Stimulated activated CD8-positive, alpha-beta memory T cell treated with anti-CD3 and anti-CD28 coated beads, Interleukin-15, amount 100 ng/mL, for 1 hour (primary cell): ENCODE measurements at places on chromosomes 3 and 15.

DNA sequence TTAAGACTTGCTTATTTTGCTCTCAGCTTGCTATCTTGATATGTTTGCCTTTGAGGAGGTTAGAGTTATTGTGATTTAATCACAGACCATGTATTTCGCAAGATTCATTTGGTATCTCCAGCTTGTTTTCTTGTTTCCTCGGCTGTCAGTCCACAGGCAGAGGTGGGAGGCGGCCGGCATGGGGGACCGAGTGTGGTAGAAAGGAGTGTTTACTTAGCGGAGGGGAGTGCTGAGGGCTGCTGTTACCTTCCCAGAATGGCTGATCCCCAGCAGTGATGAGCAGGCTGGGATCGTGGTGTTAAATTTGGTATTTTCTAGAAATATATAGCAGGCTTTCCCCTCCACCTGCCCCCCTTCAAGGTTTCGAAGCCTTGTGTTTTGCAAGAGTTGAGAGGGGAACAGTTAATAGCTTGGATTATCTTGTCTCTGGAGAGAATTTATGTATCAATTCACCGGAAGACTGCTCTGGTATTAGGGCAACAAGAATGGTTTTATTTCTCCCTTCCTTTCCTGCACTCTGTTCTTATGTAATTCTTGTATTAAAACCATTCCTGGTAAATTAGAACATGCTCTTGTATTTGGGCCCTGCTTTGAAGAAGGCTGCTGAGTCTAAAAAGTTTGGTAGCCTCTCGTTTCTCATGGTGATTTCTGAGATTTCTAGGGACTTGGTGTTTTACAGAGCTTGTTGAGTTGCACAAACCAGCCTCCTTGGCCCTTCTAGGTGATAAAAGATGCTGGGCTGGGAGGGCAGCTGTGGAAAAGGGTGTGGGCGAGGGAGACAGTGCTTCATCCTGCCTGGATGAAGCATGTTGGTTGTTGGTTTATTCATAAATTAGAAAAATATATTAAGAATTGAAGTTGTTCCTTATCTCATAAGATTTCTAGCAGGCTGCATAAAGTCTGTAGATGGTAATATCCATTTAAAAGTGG lies 151.4 kb downstream of the IGF1R start:
- no peak for DNase-seq

- no peak for DNase-seq
These were observed 3.6 kb downstream of the GNAI2 start for GRCh38 chr3:50239649-50240048.

- no peak for DNase-seq
These were observed 6.5 kb downstream of the RUBCN start for GRCh38 chr3:197730200-197730599.

- no peak for DNase-seq
These were observed at the start of gene FBN1 for GRCh38 chr15:48645558-48646330. Gene FBN1, minus strand, starts transcription at chr15:48645709. Its CDS starts 940 bp downstream, at chr15:48644769.

DNA sequence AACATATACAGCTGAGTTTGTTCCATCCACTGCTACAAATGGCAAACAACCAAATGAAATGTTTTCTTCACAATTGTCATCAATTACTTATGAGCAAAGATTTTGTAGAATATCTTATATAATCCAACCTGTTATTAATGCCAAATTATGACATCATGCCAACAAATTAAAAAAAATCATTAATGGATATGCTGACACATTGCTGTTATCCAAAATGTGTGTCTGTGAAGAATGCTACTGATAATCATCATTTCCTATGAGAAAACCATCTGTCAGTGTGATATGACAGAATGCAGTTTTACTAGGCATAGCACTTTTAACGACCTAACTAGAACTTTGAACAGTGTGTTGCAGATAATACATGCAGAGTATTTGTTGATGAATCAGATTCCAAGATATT lies 556.5 kb upstream of the KCNMB2 start:
- no peak for DNase-seq

DNA sequence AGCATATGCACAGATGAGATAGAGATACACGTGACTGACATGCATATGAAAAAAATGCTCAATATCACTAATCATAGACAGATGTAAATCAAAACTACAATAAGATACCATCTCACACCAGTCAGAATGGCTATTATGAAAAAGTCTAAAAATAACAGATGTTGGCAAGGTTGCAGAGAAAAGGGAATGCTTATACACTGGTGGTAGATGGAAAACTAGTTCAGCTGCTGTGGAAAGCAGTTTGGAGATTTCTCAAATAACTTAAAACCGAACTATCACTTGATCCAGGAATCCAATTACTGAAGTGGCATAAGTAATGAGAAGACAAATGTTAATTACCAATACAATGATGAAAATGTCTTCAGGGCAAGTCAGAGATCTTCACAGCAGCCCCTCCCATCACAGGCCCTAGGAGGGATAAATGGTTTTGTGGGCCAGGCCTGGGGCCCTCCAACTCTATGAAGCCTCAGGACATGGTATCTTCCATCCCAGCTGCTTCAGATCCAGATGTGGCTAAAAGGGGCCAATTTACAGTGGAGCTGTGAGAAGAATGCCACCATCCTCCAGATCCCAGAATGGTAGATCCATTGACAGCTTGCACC lies 71.4 kb upstream of the PLSCR4 start:
- DNase-seq, result no peak

GRCh38 chr3:138082992-138083386 lies 32.4 kb downstream of the DZIP1L start:
- no peak for DNase-seq

DNA sequence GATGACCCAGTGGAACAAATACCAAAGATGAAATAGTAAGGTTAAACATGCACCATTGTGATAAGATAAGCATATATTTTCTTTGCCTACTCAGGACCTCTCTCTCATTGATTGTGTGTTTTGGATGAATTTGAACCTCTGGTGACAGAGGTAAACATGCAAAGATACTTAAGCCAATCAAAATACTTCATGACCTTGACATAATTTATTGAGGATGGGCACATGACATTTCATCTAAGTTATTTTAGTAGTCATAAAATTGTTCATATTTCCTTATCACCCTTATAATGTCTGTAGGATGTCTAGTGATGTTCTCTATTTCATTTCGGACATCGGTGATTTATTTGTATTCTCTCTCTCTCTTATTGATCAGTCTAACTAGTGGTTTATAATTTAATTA lies 88.3 kb upstream of the WDR72 start:
- DNase-seq, result no peak

GRCh38 chr3:195761567-195762248 lies 40.9 kb downstream of the MUC20 start:
- DNase-seq, result no peak

GRCh38 chr3:112629425-112629824 lies 11.5 kb downstream of the CCDC80 start:
- no peak for DNase-seq
